ENCODE measurements at places on chromosomes 3 and 15.

DNA sequence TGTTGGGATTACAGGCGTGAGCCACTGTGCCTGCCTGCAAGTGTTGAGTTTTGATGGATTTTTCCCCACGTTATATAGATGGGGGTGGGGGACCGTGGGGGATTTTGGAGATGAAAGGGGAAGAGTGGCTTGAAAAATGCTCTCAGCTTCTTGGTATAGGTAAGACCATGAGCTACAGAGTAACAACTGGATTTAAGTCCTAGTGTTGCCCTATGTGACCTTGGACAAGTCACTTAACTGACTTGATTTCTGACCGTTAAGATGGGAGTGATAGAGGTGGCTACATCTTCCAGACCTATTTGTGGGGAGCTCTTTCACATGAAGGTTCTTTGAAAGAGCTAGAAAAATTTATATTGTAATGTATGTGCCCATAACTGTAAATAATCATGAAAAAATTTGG is 13.3 kb downstream of the TRIM71 start:
- DNase-seq = no peak

DNA sequence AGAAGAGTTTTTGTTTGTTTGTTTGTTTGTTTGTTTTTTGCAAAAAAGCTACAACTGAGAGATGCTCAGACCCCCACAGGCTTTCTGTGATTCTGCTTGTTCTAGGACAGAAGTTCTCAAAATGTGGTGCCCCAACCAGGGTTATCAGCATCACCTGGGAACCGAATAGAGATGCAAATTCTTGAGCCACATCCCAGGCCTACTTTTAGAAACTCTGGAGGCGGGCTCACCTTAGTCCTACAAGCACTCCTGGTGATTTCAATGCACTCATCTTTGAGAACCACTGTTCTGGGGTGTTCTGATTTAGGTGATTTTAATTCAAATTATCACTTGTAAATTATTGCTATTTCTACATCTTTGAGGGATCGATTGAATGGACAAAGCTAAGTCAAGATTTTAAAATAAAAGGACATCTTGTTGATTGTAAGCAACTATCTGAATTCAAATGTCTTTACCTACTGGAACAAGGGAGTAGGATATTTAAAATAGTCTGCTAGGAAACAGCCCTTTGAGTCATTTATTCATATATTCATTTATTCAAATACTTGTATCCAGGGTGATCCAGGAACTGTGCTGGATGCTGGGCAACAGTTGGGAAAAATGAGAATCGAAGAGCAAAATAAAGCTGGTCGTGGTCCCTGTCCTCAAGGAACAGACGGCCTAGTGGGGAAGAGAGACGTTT is 44.7 kb upstream of the CADPS start:
- DNase-seq = no peak

- DNase-seq = peak; percentile 62
Measured at GRCh38 chr15:68383161-68384074, 48.5 kb downstream of the ITGA11 start.

DNA sequence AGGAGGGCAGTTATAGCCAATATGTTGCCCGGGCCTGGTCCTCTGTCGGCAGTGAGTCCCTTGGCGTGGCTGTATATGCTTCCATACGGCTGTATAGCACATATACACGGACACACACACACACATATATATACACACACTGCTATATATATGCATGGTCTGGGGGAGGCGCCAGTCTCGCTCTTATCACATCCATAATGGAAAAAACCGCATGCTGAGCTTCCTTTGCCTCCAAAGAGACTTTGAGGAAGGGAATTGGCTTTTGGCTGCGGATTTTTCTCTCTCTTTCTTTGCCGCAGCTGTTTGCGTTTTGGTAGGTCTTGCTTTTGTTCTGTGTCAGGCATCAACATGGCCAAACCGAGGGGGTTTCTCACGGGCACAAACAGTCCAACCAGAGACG is 11.3 kb upstream of the TMEM115 start:
- DNase-seq = peak; percentile 80

DNA sequence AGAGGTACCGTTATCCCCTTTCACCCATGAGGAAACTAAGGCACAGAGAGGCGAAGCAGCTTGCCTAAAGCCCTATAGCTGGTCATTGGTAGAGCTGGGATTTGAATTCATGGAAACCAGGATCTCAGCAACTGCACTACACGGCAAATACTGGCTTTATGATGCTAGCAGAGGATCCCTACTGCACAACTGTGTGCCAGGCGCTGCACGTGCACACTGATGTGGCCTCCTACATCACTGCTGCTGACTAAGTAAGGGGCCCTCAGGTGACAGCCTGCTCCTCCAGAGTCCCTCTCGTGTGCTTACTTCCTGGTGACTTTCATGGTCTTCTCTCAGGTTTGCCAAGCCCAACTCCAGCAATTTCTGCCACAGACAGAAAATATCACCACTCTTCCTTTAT is 3.4 kb upstream of the POLG start:
- DNase-seq = no peak

- DNase-seq = no peak
Measured at GRCh38 chr3:140770977-140771667, 93.3 kb downstream of the TRIM42 start.

DNA sequence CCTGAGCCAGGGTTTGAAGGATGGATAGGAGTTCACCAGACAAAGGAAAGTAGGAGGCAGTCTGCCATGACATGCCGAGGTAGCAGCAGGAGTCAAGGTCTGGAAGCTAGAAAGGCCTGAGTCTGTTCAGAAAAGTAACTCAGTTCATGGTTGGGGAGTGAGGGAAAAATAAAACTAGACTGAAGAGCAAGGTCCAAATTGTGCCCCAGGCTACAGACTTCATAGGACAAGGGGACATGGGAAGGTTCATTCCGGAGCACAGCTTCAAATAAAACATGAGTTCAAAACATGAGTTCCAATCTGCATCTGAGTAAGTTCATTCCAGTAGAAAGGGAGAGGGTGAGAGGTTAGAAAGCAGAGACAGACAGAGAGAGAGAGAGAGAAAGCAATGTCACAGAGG is 39.7 kb downstream of the BFSP2 start:
- DNase-seq = no peak

Measured in eye (tissue), 1 donor.